ENCODE measurements at places on chromosomes 7 and 10.

- no peak for DNase-seq
These were observed 5.0 kb upstream of the CNOT4 start for GRCh38 chr7:135514856-135515255.

DNA sequence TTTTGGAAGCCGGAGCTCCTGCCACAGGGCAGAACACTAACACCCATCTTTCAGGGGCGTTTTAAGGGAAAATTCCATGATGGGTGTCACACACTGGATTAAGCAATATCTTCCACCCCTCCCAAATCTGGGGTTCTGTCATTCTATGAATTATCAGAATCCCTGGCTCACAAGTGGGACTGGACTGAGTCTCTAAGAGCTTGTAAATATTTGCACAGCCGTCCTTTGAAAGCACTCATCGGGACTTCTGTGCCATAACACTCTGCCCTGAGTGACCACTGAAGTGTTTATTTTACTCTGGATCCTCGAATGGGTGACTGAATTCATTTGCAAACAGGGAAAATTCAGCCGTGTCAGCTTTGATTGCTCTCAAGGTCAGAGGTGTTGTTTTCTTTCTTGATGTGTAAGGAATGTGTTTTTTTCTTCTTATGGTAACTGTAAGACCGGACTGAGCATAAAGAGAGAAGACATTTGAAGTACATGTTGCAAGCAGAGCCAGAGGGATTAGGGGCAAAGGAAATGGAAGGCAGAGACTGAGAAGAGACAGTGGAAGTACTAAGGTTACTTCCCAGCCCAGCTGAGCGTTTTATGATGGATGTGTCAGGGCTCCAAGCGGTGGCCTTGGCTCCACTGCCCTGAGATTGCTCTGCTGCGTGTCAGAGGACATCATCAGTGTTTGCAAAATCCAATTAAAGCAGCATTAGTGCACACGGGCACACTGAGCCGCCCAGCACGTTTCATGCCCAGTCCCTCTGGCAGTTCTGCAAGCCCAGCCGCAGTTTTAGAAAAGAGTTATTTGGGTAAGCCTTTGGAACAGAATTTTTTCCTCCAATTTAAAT lies 17.7 kb upstream of the GTPBP4 start:
- DNase-seq = no peak

GRCh38 chr7:47408675-47409074 lies 173.2 kb downstream of the TNS3 start:
- DNase-seq = no peak

GRCh38 chr10:124641282-124642087 lies 102.7 kb downstream of the FAM53B start:
- no peak for DNase-seq

GRCh38 chr7:66731986-66732385 lies 8.5 kb upstream of the RABGEF1 start:
- no peak for DNase-seq

GRCh38 chr7:100141555-100141949 lies 7.2 kb upstream of the LAMTOR4 start:
- no peak for DNase-seq

- no peak for DNase-seq
These were observed 98.0 kb upstream of the LYZL2 start for GRCh38 chr10:30727524-30727923.

DNA sequence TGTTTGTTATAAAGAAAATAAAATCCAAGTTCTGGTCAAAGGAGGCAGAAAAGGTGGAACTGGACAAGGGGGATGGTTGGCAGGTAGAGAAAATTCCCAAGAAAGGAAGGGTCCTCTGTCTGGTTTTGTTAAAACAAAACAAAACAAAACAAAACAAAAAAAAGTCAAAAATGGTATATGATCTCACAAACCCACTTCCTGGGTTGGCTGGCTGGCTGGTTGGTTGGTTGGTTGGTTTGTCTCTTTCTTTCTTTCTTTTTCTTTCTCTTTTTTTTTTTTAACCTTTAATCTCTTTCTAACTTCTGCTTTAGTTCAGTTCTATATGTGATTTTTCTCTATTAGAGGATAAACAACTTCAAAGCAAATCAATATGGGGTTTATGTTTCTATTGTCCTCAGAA lies 41.1 kb upstream of the CPN1 start:
- DNase-seq = no peak

- DNase-seq = no peak
These were observed 29.2 kb upstream of the PROSER2 start for GRCh38 chr10:11793762-11794479.

- DNase-seq = no peak
These were observed 109.7 kb upstream of the GDF10 start for GRCh38 chr10:47190301-47190700.

DNA sequence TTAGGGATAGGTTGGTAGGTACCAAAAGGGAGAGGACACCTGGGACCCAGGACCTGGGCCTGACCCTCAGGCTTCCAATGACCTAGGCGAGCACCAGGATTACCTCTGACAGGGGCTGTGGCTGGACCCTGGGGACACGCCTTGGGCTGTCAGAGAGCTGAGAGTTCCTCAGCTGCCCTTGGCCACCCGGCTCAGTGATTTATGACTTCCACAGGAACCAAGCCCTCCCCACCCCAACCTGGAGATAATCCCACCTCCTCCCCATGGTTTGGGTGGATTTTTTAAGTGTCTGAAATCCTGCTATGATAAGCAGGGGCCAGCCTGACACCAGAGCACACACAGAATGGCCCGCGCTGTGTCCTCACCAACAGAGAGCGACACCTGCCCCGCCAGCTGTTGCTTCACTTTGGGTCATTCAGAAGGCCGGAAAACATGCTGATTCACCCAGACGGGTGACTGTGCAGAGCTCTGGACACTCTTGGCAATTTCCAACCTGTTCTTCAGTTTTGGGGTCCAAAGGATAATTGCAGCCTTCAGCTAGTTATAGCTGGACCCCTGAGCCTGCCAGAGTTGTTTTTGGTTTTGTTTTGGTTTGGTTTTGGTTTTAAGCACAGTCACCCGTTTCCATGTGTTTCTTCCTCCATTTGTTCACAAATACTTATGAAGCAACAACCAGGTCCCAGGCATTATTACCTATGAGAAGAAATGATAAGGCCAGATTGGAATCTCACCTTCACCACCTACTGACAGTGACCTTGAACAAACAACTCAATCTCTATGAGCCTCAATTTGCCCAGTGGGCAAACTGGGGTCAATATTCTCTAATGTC lies 78.2 kb downstream of the RAB11FIP2 start:
- DNase-seq = no peak

GRCh38 chr7:1042492-1042833 lies 1.9 kb upstream of the GPR146 start:
- no peak for DNase-seq

GRCh38 chr10:43162604-43163003 lies 24.4 kb downstream of the CSGALNACT2 start:
- no peak for DNase-seq

- DNase-seq = no peak
These were observed 118.8 kb downstream of the SORBS1 start for GRCh38 chr10:95442341-95442740.

GRCh38 chr10:60048091-60048501 lies 141.7 kb upstream of the CCDC6 start:
- DNase-seq = no peak

DNA sequence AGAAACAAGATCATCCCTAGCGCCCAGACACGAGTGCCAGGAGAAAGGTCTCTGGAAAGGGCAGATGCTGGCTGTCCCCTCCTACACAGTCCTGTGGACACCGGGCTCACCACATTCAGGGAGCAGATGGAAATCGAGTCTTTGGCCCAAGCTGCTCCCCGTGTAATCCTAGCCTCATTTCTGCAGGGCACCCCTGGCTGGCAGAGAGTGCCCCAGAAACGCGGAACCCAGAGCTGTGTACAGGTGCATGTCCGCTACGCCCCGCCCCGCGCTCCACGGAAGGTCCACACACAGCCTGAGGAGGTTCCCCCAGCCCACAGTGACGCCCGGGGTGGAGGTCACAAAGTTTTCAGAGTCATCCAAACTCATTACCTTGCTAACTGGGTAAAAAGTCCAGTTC lies 202.8 kb downstream of the MAD1L1 start:
- DNase-seq = no peak

DNA sequence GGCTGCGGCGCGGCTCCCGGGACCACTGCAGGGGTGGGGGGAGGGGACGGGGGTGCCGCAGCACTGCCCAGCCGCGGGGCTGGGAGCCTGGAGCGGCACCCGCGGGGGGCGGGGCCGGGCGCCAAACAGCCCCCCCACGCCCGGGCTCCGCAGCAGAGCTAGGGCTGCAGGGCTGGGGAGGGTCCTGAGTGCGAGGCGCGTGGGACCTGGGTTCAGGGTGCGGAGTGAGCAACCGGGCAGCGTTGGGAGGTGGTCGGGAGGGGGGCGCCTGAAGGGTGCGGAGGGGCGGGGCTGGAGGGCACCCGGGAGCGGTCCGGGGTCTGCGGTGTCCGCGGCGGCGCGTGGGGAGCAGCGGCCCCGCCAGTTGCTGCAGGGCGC lies 528 bp downstream of the CAMK2G start:
- no peak for DNase-seq

- no peak for DNase-seq
These were observed 18.8 kb upstream of the TLL2 start for GRCh38 chr10:96532523-96532922.

DNA sequence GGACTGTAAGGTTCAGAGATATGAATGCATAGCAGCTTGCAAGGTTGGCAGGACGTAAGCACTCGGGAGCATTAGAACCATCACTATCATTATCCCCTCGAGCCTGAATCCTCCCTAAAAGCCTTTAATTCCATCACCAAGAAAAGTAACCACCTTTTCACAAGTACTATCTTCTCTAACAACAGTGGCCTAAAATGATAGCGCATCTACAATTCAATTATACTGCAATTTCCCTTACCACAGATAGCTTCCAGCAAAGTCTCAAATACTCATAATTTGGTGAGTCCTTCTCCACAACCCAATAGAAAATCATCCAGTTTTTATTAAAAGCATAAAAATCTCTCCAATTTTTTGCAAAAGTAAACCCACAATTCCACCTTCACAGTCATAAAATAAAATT lies 42.0 kb downstream of the COL1A2 start:
- no peak for DNase-seq

DNA sequence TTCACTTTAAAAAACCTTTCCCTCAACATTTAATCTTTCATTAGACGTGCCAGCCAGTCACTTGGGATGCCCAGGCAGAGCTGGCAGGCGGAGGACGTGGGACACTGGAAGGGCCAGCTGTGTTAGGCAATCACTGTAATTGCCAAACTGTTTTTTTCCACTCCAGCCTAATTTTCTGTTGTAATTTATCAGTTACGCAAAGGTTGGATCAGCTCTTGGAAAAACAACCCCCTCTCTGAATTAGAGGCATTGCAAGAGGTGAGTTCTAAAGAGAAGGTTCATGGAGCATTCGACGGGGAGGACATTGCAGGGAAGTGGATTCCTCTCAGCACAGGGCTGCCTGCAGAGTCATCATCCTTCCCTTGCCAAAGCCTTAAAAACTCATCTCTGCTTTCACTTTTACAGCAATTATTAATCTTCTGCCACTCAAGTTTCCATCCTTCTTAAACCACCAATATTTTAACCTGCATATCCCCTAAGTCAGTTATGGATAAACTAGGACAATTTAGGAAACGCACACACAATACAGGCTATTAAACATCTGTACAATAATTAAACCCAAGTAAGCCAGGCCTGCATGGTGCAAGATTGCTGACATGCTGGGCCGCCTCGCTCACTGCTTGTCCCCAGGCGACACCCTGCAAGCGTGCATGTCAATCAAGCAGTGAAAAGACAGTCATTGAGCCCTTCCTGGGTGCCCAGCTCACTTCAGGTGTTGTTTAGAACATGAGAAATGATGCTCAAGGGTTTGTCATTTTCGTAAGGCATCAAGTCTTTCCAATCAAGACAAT lies 272.3 kb upstream of the RNF32 start:
- no peak for DNase-seq

DNA sequence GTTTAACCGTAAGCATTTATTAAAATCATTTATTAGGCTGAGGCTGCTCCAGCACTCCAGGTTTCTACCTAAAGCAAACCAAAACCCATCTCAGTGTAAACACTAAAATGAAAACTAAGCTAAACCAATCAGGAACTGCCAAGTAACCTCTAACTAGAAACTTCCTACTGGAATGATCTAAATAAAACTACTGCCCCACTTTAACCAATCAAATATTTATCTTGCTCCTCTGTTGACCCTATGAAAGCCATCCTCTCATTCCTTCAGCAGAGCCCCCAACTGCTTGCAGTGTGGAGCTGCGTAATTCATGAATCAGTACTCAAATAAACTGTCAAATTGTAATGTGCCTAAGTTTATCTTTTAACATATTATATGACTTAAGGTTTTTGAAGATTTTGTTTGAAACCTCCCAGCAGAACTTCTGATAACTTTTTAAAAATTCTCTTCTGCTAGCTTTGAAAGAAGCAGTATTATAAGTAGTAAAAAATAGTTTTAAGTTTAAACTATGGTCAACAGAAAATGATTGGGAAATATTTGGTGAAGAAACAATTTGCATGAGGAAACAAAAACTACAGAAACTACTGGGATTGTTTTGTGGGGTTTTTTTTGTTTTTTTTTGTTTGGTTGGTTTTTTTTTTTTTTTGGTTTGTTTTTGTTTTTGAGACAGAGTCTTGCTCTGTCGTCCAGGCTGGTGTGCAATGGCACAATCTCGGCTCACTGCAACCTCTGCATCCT lies 47.4 kb downstream of the GPR37 start:
- no peak for DNase-seq

GRCh38 chr7:131182446-131183058 lies 145.1 kb upstream of the MKLN1 start:
- DNase-seq = no peak

DNA sequence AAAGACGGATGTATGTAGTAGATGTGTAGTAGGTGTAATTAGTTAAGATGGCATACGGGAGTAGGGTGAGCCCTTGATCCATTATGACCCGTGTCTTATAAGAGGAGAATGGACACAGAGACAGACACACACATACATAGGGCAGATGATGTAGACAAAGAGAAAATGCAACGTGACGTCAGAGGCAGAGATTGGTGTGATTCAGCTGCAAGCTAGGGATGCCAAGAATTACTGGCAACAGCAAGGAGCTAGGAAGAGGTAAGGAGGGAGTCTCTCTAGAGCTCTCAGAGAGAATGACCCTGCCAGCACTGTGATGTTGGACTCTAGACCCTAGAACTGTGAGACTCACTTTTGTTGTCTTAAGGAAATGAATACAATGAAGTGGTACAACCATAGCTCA lies 247.0 kb upstream of the HABP2 start:
- DNase-seq = no peak

DNA sequence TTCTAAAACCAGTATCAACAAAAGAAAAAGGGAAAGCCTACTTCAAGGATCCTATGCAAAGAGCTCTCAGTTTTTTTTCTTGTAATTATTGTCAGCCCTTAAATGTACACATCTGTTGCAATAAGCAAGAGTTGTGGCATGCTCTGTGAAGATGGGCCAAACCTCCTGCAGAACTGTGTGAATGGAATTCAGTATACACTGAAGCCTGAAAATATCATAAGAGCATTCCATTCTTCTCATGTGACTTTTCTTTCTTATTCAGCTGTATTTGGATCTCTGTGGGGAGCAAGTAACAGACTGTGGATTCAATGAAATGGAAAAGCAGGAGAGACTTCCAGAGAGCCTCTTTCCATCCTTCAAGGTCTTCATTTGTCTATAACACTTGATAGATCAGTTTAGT lies 130.7 kb downstream of the SAMD9 start:
- DNase-seq = no peak

GRCh38 chr7:24715661-24716479 lies 41.4 kb downstream of the GSDME start:
- DNase-seq = no peak

Data from bone marrow (tissue), 2 donors.